ENCODE measurements at places on chromosomes 6 and 20.

DNA sequence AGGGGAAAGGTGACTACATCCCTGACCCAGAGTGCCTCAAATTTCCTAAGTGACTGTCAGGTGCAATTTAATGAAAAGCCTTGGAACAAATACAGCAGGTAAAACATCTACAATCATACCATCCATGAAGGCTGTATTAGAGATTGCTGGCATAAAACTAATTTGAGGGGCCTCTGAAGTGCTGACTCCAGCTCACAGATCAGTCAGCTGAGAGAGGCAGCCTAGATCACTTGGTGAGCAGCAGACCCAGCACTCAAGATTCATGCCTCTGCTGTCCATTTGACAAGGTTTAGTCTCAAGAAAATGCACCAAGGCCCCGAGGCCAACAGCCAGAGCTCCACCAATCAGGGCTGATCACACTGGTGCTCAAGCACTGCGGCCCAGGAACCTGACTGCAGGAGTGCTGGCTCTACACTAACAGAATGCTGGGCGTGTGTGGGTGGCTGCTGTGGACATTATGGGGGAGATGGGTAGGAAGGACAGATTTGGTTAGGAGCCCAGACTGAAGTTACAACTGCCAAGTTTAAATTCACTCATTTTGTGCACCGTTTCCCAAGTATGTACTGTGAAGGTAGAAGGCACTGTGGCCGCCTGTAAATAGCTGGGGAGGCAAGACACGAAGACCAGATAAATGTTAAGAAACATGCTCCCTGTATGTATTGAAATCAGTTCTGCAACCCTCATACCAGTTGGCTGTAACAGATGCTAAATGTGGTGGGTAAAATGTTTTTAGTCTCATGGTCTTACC, 28.2 kb downstream of the SNX5 start:
- DNase-seq = no peak

- DNase-seq = no peak
Measured at GRCh38 chr6:84777888-84778287, 13.5 kb upstream of the TBX18 start.

DNA sequence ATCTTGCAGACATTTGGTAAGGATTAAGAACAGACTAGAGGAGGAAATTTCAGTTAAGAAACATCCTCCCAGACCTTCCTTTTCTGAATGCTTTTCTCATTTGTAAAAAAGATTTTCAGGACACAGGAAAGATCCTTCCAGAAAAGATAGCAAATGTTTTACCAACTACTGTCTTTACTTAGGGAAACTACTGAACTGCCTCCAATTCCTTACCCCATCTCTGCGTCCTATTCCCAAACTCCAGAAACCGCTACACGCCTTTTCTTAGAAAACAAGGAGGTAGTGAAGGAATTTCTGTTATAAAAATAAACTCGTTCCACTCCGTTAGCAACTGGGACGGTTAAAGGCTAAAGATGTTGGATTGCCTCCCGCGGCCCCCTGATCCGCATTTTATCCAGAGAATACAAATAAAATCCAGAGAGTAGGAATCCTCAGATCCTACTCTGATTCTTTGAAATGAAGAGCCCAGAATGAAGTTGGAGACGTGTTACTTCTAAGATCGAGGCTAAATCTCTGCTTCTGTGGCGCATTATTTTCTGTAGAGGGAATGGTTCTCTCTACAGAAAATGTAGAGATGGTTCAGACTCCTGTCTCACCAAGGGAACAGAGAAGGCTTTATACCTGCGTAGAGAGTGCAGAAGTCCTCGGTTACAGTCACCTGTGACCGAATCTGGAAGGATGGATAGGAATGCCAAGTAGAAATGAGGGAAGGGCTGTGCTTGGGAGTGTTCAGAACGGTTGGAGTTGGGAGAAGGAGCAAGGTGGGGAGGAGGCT, 133.0 kb downstream of the GPX5 start:
- DNase-seq = peak; percentile 46

DNA sequence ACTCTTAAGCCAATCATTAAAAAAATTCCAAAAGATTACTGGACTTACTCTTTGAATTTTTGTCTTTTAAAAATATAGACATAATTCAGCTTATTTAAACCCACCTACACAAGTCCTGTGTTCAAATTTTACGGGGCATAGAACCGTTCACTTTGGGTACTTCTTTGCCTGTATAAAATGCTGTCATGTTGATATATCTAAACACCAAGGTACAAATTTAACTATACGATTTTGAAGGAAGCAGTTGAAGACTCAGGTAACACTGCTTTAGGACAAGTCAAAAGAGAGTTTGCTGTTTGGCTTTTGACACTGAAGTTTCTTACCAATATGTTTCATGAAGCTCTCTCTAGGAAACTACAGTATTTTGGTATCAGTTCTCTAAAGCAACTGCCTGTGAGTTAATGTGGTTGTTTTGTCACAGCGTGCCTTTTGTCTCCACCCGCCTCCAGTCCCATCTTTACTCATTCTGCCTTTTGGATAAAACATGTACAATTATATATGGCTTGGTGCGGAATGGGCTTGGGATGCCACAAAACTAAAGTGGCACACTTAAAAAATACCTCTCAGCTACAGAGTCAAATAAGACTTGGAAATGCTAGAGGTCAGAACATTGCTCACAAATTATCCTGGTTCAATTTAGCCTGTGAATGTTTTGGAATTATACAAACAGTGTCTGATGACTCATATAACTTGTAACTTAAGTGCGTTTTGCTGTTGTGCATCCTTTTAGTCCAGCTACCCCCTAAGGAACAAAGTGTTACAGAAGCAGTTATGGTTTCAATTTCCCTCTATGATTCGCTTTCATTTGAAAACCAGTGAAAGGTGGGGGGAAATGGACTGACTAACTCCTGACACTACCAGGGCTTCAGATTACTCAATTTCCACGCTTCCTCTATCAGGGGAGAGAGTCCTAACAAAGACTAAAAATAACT, 38.7 kb downstream of the RGS17 start:
- DNase-seq = no peak

- no peak for DNase-seq
Measured at GRCh38 chr6:100455230-100456124, 9.2 kb downstream of the SIM1 start.

GRCh38 chr20:32296412-32296811, 19.0 kb downstream of the KIF3B start:
- no peak for DNase-seq

DNA sequence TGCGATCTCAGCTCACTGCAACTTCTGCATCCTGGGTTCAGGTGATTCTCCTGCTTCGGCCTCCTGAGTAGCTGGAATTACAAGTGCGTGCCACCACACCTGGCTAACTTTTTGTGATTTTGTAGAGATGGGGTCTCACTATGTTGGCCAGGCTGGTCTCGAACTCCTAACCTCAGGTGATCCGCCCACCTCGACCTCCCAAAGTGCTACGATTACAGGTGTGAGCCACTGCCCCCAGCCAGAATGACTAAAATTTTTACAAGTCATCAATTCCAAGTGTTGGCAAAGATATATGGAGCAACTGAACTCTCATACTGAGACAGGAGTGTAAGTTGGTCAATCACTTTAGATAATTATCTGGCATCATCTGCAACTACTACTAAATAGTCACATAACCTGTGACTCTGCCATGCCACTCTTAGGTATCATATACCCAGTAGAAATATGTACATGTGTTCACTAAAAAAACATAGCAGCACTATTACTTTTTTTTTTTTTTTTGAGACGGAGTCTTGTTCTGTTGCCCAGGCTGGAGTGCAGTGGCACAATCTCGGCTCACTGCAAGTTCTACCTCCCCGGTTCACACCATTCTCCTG, 3.0 kb downstream of the EIF6 start:
- DNase-seq = no peak

- DNase-seq = no peak
Measured at GRCh38 chr20:33814238-33814712, 3.1 kb downstream of the CHMP4B start.

- DNase-seq = peak; percentile 69
Measured at GRCh38 chr6:52162940-52163908, 23.0 kb upstream of the IL17A start.

DNA sequence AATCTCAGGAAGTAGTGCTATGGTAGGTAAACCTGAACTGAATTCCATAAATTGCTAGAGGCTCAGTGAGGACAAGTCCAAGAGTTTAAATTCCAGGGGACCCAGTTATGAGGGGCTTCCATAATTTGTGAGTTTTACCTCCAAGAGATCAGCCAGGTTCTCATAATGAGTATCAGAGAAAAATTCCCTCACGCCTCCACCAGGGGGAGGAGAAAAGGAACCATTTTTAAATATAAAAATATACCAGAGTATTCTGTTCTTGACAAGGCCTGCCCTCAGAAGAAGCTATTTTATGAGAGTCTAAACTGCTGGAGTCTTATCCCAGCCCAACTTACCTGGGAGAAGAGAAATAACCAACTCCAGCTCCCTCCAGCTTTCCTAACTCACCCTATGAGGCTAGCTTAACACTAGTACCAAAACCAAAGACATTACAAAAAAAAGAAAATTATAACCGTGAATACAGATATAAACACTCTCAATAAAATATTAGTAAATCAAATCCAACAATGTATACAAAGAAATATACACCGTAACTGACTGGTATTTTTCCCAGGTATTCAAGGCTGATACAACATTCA, 158.7 kb downstream of the TFAP2A start:
- DNase-seq = peak; percentile 33

DNA sequence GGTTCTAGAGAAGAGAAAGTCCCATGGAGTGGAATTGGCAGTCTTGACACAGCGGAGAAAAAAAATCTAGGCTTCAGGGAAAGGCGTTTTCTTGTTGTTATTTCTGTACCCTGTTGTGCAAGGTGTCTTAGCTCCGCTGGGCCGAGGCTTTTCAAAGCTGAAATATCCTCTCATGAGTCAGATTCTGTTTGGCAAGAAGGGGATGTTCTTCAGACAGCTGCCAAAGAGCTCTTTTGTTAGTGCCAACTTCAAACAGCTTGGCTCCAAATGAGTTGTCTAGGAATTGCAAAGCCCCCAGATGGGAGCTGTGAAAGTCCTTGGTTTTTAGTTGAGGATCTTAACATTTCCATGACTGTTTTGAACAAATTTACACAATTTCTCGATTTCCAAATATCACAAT, 45.6 kb downstream of the LRRN4 start:
- peak; percentile 50 for DNase-seq

DNA sequence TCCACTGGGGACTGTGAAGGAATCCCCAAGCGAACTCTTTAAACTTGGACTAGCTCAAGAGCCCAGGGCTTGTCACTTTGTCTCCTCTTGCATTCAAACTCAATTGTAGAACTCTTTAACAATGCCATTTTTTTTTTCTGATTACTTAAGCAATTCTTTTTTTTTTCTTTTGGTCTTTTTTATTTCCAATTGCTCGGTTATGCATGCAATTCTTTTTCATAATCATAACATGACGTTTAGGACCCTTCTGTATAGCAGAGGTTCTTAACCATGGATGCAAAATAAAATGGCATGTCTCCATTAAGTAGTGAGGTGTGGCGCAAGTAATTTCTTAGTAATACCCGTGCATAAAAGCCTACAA, 466 bp upstream of the BFSP1 start:
- DNase-seq = peak; percentile 10

DNA sequence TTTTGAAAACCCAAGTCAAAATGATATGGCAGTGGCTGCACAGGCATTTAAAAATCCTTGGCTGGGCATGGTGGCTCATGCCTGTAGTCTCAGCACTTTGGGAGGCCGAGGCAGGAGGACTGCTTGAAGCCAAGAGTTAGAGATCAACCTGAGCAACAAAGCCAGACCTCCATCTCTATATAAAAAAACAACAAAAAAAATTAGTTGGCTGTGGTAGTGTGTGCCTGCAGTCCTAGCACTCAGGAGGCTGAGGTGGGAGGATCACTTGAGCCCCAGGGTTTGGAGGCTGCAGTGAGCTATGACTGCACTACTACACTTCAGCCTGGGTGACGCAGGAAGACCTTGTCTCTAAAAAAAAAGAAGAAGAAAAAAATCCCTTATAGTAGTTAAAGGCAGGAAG, 142.9 kb downstream of the MYB start:
- DNase-seq = no peak

DNA sequence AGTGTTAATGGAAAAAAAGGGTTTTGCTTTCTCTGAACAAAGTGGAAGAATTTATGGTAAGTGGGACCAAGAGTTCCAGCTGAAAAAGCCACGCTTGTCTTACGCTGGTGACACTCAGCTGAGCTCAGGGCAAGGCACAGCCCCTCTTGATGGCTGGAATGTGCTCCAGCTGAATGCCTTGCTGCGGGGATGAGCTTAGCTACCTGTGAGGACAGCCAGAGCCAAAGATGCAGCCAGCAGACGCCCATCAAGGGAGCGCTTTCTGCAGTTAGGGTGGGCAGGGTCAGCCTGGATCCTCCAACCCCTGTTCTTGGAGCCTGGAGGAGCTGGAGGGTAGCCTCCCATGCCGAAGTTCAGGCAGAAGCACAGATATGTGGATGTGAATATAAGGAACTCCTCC, 191.4 kb downstream of the SCP2D1 start:
- DNase-seq = no peak

GRCh38 chr6:111687652-111688051, 82.0 kb upstream of the TRAF3IP2 start:
- DNase-seq = no peak

DNA sequence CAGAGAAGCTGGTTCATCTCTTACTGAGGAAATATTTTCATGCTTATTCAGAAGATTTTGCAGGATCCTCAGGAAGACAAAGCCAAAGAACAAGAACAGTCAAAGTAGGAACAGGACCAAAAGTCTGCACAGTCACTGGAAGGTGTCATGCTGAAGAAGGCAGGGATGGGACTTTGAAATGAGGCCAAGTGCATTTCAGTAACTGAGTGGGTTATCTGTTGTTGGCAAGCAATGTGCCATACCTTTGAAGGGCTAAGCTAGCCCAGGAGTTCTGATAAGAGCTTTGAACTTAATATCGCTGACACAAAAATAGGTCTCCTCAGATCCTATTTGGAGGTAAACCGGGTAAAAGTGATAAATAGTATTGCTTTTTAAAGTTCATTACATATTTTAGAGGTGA, 31.5 kb downstream of the SLC16A10 start:
- no peak for DNase-seq

- no peak for DNase-seq
Measured at GRCh38 chr6:69913361-69913760, 47.0 kb downstream of the COL19A1 start.

- DNase-seq = no peak
Measured at GRCh38 chr6:150230164-150230561, 87.3 kb downstream of the PPP1R14C start.

GRCh38 chr20:53872561-53873229, 197.7 kb downstream of the BCAS1 start:
- DNase-seq = no peak

GRCh38 chr6:158663625-158664165, 13.8 kb downstream of the SYTL3 start:
- no peak for DNase-seq

DNA sequence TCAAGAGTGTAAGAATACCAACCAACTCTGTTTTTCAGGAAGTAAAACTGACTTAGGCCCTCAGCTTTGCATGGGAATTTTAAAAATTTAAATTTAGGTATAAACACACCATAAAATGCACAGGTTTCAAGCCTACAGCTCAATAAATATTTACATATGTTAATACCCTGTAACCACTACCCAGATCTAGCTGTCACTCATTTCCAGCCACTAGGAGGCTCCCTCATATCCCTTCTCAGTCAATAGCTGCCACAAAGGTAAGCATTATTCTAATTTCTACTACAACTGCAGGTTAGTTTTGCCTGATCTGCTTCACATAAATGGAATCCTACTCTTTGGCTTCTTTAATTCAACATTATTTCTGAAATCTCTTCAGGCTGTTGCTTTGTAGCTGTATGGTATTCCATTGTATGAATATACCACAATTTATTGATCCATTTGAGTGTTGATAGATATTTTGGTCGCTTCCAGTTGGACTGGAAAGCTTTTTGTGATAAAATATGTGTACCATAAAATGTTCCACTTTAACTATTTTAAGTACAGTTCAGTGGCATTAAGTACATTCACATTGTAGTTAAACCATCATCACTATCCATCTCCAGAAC, 32.5 kb upstream of the MEI4 start:
- DNase-seq = peak; percentile 36

Data from Kasumi-1 (cell line).